Activated CD4-positive, alpha-beta T cell treated with anti-CD3 and anti-CD28 coated beads, Interleukin-2, amount 10 ng/mL, durations not matched to agents 24 days and 14 days (primary cell): ENCODE measurements at places on chromosomes 1 and 21. TPM values are rescaled to one million over a fixed set of nuclear protein-coding genes. Genes with fewer than 3 reads are reported as not detected.

DNA sequence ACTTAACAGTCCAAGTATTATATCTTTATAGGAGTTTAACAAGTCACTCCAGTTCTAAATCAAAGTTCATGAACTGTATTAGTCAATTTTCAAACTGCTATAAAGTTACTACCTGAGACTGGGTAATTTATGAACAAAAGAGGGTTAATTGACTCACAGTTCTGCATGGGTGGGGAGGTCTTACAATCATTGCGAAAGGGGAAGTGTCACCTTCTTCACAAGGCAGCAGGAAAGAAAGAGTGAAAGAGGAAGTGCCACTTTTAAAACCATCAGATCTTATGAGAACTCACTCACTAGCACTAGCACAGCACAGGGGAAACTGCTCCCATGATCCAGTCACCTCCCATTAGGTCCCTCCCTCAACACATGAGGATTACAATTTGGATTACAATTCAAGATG is 70.0 kb downstream of the CLCA4 start:
- no peak for DNase-seq

GRCh38 chr21:36247316-36248010 is 72.5 kb upstream of the MORC3 start:
- no peak for DNase-seq

DNA sequence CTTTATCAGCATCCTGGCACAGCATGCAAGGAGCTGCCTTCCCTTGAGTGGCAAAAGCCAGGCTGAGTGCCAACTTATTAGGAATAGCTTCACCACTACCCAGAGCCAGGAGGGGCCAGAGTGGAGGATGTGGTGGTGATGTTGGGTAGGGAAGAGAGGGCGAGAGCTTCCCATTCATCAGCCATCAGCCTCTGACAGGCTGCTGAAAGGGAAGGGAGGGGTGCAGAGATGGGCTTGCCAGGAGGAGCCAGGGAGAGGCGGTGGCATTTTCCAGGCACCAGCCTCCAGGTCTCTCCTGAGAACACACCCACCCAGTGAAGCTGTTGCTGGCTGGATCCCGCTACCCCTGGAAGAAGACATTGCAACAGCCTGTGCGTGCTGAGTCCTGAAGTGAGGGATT is 168.5 kb downstream of the ACTL8 start:
- no peak for DNase-seq

GRCh38 chr1:202105571-202106339 is 17.0 kb upstream of the GPR37L1 start:
- no peak for DNase-seq

DNA sequence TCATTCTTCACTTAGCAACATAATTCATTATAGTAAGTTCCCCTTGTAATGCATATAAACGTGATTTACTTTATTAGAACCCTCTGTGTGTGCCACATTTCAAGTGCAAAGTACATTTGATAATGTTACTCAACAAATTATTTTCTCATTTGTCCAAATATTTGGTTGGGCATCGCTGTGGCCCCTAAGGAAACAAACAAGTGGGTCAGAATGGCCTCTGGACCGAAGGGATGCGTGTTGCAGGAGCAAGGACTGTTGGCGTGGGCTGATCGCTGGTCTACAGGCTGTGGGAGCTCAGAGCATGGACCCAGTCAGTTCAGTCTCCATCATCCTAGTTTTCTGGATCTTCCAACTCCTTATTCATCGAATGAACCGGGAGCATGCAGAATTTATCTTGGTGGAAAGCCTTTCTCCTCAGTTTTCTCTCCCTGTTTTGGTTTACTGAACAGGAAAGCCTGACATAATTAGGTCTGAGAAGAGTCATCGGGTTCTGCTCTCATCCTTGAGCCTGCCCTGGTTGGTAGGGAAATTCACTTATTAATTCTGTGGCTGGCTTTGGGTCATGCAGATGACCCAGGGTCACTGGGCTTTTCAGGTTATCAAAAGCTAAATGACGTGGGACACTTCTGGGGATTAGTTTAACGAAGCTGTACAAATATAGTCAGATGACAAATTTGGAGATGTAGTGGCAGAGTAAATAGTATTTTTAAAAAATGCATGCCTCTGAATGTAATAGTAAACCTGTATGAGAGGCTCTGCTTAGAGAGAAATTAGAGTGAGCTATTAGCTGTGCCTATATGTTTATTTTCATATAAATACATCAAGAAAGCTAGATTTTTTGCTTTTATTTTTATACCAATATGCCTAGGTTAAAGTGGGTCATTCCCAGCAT is 200.2 kb downstream of the SDCCAG8 start:
- DNase-seq = no peak

- DNase-seq = no peak
These were observed 28.9 kb upstream of the CLSTN1 start for GRCh38 chr1:9852410-9853248.

DNA sequence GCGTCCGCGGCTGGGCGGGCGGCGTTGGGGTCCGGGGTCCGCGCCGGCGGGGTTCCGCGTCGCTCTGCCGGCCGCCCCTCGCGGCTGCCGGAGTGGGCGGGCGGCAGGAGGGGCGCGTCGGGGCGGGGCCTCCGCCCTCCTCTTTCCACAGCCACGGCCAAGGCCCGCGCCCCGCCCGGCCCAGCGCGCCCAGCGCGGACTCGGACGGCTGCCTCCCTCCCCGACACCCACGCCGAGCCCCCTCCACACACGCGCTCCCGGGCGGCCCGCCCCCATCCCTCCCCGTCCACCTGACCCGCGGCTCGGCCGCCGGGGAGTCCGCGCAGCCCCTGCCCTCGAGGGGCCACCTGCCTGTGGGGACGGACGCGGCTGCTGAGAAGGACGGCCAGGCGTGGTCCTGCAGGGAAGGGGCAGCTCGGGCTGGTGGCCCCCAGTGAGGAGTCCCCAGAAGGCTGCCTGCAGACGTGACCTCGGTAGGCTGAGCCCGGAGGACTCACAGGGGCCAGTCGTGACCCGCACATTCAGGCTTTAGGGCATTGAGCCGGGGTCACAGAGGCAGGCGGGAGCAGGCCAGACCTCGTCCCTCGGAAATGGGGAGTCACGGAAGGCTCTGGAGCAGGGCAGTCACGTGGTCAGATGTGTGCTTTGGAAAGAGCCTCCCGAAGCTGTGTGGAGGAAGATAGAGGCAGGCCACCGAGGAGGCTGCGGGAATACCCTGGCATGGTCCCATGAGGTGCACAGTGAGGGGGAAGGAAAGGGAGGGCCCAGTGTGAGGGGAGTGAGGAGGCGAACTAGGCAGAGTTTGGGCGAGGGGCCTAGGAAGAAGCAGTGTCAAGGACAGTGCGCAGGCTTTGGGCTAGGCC is at the start of gene COL8A2:
Gene COL8A2 (minus strand): TSS at position 94 of the 863 bp plus-strand sequence. CDS start 24,980 bp downstream, outside the sequence.
- DNase-seq = no peak

GRCh38 chr1:105243969-105244368 is 1494.3 kb downstream of the AMY1C start:
- no peak for DNase-seq

INAVA gene
- total RNA-seq = not detected in 2 replicates

LIPI gene
- total RNA-seq = not detected in 2 replicates

RAB29 gene
- 27.8 and 29.1 TPM in 2 replicates for total RNA-seq
